Cardiac septum (tissue), 1 donor: ENCODE measurements at places on chromosomes 6 and 20. TPM values are rescaled to one million over a fixed set of nuclear protein-coding genes. Genes with fewer than 3 reads are reported as not detected.

Gene AFG1L
- total RNA-seq = 11.9 TPM

Gene DDX43
- total RNA-seq = not detected

Gene BTBD9
- total RNA-seq = 24.2 TPM

GRCh38 chr6:116251568-116252384, 2.1 kb downstream of the TSPYL4 start:
- DNase-seq = no peak

DNA sequence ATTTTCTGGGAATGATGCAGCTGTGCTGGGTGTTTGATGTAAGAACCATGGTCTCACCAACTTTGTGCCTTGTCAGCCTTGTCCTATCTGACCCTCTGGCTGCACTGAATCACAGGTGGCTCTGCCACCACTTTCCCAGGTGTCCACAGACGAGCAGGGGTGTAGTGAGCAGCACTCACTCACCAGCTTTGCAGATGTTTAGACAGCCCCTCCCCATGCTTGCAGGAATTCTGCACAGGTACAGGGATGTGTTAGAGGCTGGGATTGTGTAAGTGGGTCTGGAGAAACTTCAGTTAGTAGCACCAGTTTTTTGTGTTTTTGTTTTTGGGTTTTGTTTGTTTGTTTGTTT, 88.2 kb upstream of the NAA20 start:
- no peak for DNase-seq

Gene MYCT1
- 9.6 TPM for total RNA-seq

- no peak for DNase-seq
Observed at GRCh38 chr6:134532694-134533624, 215.0 kb upstream of the SGK1 start.

GRCh38 chr6:56499095-56499494, 143.6 kb downstream of the DST start:
- DNase-seq = no peak
